IPS-NIHi11 (cell line): ENCODE measurements at places on chromosomes 1 and 21.
A peak's percentile ranks its signal among the peaks of the same experiment; 100 is the strongest.

DNA sequence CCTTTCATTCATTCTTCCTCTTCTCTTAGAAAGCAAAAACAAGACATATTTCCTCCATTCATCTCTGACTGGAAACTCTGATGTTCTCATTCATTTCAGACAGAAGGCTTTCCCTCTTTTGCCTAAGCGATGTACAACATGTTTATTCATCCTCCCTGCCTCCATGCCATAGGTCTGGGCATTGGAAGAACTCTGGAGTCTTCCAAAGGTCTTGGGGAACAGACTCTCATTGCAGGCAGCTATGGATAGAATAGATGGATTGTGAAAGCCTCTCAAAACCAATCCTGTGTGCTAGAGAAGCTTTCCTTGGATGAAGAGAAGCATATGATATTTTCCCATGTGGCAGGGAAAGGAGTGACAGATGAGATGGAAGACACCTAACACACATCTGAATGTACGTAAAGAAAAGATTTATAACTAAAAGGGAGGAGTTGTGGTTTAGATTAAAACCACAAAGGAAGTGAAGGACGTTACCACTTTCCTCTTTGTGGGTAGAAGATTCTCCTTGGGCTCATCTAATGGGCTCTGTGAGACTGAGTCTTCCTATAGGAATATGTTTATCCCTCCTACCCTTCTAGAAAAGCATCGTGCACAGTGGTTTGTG lies 38.7 kb downstream of the BCL9 start:
- DNase-seq: no peak

GRCh38 chr1:213984387-213985208 lies 3.2 kb upstream of the PROX1 start:
- DNase-seq: peak; percentile 42

DNA sequence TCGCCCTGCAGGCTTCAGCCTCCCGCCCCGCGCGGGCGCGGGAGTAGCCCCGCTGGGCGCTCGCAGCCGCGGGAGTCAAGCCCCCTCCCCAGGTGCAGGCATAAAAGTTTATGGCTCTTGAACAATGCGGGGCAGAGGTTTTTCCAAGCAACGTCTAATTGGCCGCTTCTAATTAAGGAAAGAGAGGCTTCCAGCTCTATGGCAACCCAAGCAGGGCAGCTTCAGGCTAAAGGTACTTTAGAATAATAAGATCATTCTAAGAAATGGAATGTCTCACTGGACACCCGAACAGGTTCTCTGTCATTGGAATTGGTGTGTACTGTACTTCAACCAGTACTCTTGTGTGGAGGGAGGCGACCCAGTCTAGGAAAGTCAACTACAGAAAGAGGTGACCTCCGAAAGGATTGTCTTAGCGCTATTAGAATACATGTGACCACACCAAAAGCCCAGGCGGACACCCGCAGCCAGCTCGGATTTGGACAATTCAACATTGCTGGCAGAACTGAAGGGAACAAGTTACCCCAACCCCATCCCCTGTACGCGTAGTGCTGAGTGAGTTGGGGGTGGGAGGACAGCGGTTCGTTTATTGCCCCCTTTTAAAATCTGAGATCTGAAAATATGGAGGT lies 12.5 kb downstream of the NR5A2 start:
- no peak for DNase-seq

- DNase-seq: no peak
Observed at GRCh38 chr1:15703562-15703961, 19.4 kb downstream of the PLEKHM2 start.

DNA sequence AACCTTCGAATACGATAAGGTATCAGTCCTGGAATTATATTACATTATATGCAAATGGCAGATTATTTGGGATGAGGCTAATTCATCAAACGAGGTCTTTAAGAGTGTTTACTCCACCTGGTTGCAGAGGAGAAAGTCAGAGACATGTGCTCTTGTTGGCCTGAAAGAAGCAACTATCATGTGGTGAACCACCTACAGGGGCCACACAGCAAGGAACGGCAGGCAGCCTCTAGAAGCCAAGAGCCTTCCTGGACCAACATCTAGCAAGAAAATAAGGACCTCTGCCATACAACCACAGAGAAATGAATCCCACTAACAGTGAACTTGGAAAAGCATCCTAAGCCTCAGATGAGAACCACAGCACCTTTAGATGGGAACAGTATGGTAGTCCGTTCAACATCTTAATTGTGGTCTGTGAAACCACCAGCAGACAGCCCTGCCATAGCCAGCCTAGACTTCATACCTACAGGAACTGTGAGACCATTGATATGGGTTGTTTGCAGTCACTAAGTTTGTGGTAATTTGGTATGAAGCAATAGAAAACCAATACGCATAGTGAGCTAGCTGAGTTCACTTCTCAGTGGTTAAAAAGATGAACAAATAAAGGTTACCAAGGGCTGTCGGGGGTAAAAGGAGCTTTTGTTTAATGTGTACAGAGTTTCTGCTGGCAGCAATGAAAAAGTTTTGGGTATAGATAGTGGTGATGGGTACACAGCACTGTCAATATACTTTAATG lies 345.7 kb upstream of the RUNX1 start:
- no peak for DNase-seq

DNA sequence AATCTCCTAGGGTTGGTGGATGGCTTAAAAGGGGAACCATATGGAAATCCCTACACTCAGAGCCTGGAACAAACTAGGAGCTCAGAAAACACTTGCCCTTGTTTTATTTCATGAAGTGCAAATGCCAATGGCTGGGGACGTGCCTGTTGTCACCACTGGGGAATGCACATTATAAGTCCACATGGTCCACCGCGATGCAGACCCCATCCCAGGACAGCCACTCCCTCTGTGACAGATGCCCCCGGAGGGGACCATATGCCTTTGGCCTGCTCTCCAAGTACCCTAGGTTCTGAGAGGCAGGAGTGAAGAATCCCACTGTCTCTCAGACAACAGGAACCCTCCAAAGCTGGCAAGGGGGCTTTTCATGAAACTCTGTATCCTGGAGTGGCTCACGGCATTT lies 42.3 kb downstream of the LRP8 start:
- no peak for DNase-seq

- no peak for DNase-seq
Observed at GRCh38 chr1:211349741-211350140, 23.1 kb downstream of the TRAF5 start.

DNA sequence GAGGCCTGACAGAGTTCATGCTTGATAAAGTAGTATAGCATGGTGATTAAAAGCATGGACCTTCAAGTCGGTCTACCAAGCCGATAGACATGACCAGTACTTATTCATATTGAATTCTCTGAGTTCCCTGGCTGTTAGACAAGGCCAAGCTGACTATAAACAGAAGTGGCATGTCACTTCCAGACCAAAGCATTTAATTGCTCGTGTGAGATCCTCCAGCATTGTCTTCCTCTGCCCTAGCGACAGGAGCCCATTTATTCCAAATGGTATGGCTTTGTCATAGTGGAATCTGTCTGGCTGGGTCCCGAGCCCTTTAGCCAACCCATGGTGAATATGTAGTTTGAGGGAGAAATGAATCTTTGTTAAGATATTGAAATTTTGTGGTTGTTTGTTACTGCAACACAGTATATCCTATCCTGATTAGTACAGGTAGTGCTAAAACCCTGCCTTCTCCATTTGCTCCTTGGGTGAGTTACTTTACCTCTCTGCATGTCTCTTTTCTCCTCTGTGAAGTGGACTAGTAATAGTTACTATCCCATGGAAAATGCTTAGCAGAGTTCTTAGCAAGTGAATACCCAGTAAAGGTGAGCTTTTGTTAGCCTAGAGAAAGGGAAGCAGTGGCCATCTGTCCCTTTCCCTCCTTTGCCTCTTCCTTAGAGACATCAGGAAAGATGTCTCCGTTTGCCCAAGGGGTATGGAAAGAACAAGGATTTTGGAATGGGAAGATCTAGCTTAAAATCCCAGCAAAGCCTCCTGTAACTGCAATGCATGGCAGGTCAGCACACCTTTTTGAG lies 77.6 kb upstream of the CD1D start:
- no peak for DNase-seq

DNA sequence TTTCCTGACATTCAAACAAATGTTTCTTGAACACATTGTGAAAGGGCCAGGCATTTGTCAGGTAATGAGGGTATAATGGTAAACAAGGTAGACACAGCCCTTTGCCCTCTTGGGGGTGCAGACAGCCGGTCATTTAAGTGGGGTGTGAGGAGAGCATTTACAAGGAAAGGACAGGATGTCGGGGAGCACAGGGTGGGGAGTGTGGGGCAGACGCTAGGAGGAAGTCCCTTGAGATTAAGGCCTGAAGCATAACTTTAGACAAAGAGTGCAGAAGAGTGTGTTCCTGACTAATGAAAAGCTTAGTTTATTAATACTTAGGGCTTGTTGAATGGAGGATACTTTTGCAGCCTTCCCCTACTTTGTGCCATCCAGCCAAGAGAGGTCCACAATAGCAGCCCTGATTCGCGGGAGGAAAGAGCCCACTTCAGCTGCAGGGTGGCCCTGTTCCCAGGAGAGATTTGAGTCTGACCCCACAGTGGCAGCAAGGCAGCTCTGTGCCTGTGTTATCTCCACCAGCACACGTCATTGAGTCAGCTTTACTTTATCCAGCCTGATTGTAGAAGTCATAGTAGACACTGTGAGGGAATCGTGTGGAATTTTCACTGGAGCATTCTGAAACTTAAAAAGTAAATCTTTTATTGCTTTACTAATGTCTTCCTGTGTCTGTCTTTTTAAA lies 35.1 kb downstream of the MPZL1 start:
- DNase-seq: no peak

DNA sequence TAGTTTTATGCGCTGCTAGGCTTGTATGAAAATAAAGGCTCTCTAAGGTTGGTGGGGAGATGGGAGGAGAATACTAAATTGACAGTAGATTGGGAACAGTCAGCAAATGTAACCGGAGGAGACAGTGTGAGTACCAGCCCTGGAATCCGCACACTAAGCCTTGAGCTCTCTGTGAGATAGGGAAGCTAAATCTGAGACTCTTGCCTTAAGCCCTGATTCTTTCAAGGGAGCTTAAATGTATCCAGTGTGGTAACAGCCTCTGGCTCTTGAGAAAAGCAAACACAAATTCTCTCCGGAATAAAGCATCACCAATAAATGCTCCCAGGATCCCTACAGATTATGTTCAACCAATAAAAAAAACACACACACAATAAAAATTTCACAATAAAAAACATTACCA lies 33.0 kb upstream of the PDPN start:
- DNase-seq: no peak

DNA sequence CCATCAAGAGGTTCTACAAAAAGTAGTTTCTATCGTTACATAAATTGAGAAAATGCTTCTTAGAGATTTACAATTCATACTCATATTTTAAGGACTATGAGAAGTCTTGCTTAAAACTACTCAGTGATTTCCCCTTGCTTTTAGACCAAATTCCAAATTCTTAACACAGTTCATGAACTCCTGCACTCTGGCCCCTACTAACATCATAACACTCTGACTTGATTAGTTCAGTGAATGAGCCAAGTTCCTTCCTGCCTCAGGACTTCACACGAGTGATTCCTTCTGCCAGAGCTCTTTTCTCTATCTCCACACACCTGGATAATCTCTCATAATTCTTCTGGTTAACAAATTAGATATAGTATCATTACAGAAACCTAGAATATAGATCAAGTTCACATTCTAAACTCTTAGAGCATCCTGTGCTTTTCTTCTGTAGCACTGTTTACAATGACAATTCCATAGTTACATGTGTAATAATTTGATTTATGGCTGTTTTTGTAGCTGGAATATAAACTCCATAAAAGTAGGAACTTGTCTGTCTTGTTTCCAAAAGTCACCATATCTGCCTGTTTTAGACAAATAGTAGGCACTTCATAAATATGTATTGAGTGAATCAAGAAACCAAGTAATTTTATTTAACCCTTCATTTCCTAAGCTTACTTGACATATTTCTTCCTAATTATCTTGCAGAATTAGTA lies 59.9 kb downstream of the NUF2 start:
- no peak for DNase-seq

DNA sequence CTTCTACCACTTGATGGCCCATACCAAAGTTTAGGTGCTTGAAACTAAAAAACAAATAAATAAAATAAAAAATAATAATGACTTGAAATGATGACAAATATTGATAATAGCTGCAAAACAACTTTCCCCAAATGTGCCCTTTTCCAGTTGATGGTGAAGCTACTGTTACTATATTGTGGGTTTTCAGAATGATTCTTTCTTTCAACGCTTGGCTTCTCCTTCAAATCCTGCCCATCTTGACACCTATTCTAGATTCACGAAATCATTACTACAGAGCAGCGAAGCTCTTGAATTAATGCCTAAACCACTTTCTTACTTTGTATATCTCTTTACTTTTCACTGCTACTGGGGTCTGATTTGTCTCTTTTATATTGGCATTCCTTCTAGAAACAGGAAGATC lies 9.2 kb upstream of the C1orf141 start:
- DNase-seq: no peak

GRCh38 chr1:52738893-52739292 lies 12.6 kb downstream of the ZYG11B start:
- no peak for DNase-seq

GRCh38 chr1:84888753-84889152 lies 4.3 kb downstream of the LPAR3 start:
- DNase-seq: no peak

- peak; percentile 9 for DNase-seq
Observed at GRCh38 chr1:237394281-237394680, 352.3 kb downstream of the RYR2 start.

- DNase-seq: no peak
Observed at GRCh38 chr21:14911351-14911750, 153.4 kb downstream of the NRIP1 start.

- DNase-seq: no peak
Observed at GRCh38 chr1:16266411-16267118, 29.6 kb upstream of the CPLANE2 start.

DNA sequence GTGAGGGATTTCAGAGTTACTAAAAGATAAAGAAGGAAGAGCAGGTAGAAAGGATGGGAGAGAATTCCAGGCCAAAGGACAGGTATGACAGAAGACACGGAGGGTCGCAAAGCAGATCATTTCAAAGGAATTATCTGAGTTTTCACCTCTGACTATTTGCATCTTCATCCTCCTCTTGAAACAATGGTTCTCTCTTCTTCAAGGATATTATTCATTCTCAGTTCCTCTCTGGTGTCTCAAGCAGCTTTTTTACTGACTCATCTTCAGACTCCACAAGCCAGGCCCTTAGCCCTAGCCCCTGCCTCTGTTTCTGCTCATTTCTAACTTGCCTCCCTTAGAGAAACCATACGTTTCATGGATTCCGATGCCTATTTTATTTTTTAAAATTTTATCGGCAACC lies 15.0 kb downstream of the DDX59 start:
- DNase-seq: no peak
